ENCODE measurements at places on chromosomes 2 and 18.
A peak's percentile ranks its signal among the peaks of the same experiment; 100 is the strongest.

GRCh38 chr2:99422599-99422998 lies 67.2 kb downstream of the REV1 start:
- no peak for DNase-seq

DNA sequence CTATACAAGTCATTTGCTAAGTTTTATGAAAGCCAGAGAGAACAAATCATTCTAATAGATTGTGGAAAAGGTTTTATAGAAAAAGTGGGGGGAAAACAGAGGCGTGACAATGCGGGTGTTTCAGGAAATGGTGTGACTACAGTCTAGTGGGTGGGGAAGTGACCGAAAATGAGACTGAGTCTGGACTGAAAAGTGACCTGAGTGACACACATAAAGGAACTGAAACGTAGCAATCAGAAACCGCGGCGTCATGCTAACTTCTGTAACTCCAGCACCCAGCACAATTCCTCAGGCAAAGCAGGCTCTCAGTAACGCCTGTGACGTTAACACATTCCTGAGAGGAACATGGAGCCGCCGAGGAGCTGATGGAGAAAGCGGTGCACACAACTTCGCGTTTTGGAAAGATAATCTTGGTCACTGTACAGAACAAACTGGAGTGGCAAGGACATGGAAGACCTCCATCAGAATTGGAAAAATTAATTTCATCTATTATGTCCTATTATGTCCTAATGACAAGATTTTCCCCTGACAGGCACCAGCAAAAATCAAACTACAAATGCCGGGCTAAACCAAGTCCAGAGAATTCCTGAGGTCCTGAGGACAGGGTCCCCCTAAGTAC lies 1.4 kb upstream of the CD226 start:
- DNase-seq = peak; percentile 54

GRCh38 chr2:5690286-5690685 lies 1.9 kb upstream of the SOX11 start:
- DNase-seq = no peak

DNA sequence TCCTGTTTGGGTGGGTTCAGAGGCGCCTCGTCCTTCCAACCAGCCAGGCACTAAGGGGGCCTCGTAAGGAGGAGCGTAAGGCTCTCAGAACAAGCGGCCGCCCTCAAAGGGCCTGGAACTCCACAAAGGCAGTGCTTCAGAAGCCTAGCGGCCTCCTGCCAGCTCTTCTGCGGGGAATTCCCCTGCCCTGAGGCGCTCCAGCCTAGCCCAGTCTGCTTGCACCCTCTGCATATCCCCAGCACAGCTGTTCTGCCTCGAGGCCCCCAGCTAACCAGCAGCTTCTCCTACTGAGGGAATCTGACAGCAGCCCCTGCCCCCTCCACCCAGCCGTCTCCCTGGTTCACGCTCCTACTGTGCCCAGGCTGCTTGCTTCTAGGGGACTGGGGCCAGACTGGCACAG lies 265.9 kb downstream of the TFCP2L1 start:
- no peak for DNase-seq

- no peak for DNase-seq
These were observed 3.4 kb downstream of the MAP4K3 start for GRCh38 chr2:39433586-39434195.

DNA sequence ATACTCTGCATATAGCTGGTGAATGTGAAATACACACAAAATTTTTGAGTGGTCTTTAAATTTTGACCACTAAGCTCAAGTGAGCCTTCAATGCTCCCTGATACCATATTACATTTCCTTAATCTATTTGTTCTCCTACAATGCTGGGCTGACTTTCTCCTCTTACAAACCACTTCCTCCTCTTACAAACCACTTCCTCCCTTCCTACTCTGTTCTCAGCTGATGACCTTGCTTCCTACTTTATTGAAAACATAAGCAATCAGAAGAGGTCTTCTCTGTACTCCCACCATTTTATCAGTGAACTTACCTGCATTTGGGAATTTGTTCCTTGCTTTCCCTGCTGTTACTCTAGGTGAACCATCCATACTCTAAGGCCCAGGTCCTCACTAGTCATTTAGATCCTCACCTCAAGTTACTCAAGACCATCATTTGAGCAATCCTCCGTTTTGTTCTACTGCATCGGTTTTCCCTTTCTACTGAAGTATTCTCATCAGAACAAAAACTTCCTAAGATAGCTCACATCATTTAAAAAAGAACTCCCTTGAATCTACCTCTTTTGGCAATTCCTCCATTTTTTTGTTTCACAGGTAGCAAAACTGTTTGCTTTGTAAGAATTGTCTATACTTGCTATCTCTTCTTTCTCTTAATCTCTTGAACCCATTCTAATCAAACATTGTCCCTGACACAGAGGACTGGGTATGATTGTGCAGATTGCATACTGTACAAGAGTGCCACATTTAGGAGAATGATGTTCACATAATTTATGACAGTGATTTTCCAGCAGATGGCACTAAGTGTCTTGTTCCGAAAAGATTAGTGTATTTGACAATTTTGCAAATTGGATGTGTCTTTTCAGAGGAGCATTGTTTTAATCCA lies 96.5 kb downstream of the EPB41L5 start:
- DNase-seq = no peak

GRCh38 chr18:49786019-49786720 lies 27.2 kb downstream of the ACAA2 start:
- no peak for DNase-seq

GRCh38 chr2:169693360-169693759 lies 845 bp downstream of the CFAP210 start:
- DNase-seq = peak; percentile 10

DNA sequence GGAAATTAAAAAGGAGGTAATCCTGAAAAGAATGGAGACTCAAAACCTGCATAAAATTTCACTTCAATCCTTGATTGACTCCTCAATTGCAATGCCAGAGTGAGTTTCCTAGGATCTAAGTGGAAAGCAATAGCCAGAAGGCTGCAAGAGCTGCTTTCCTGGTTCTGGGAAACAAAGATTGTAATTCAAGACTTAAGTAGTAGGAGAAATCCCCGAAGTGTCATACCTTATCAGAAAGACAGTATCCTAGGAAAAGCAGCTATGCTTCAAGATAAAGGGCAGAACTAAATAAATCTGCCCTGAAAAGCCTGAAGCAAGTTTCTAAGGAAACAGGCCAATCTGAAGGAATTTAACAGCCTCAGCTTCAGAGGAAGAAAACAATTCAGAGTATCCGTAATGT lies 390.2 kb downstream of the DSC3 start:
- no peak for DNase-seq

DNA sequence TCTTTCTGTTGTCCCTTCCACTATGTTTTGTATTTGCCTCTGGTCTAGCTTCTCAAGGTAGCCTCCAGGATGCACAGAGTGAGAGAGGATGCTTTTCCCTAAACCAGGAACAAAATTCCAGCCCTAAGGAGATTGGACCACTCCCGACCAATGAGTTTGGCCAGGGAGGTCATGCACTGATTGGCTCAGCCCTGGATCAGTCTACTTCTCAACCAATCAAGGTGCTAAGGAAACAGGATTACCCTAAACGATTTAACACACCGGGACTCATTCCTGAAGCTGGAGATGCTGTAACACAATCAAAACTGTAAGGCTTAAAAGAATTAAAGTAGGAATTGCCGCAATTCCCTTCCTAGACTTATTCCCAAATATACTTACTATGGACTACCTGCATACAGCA lies 34.2 kb upstream of the NR4A2 start:
- DNase-seq = no peak

- DNase-seq = no peak
These were observed 69.0 kb downstream of the GORASP2 start for GRCh38 chr2:170997893-170998597.

GRCh38 chr18:59275406-59275949 lies 2.2 kb upstream of the RAX start:
- no peak for DNase-seq

- DNase-seq = no peak
These were observed 3.5 kb downstream of the CAPN14 start for GRCh38 chr2:31213601-31214443.

DNA sequence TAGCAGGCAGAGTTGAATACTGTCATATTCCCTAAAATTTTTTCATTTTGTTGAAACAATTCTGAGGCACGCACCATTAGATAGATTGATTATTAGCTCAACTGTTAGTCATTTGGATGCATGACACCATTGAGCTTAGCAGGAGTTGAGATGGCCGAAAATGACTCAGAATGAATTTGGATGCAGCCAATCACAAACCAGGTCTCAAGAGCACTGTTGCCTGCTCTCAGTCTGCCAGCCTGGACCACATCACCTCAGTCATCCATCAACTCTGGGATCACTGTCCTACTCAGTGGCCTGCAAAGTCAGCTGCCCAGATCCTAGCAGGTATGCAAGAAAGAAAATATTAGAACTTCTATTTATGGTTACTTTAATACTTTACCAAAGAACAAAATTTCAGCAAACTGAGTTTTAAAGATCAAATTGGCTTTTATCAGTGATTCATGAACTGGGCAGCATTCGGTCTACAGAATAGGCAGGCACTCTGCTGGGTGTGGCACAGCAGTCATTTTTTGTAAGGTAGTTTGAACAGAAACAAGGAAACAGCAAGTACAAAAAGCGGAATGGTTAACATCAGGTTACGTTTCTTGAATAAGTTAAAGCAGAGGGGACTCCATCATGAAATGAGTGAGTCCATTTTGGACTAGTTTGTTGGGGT lies 152.7 kb upstream of the ARHGAP28 start:
- no peak for DNase-seq

DNA sequence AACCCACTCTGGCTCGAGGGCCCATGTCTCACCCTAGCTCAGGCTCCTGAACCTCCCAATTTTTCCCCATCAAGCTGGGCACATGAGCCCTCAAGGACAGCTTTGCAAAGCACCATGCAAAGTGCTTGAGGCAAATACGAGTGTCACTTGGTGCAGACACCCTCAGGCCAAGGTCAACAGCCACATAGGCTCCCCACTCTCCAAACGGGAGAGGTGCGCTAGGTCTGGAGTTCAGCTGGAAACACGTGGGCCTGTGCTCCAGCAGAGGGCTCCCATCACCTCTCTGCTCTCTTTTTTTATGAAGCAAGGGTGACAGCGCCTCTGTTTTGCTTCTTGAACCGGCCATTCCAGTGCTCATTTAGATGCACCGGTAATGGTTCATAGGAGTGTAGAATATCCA lies 11.9 kb upstream of the ARHGAP25 start:
- no peak for DNase-seq

DNA sequence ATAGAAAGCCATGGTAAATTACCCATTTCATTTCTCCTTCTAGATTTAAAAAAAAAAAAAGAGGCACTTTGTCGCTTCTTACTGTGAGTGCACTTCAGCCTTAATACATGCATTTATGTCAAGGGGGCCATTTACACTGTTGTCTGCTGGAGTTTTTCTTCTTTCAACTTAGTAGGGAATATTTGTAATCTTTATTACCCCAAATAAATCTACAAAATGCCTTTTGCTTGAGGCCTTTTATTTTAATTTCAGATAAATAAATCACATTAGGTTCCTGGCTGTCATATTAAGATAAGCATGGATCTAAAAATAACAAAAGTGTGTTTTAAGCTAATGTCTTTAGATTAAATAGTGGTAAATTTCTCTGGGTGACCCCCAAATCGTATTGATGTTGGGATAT lies 276.0 kb downstream of the NCKAP5 start:
- no peak for DNase-seq

- no peak for DNase-seq
These were observed 74.4 kb downstream of the MAP3K20 start for GRCh38 chr2:173150087-173150486.

GRCh38 chr2:119142824-119143223 lies 15.7 kb downstream of the C1QL2 start:
- DNase-seq = no peak

DNA sequence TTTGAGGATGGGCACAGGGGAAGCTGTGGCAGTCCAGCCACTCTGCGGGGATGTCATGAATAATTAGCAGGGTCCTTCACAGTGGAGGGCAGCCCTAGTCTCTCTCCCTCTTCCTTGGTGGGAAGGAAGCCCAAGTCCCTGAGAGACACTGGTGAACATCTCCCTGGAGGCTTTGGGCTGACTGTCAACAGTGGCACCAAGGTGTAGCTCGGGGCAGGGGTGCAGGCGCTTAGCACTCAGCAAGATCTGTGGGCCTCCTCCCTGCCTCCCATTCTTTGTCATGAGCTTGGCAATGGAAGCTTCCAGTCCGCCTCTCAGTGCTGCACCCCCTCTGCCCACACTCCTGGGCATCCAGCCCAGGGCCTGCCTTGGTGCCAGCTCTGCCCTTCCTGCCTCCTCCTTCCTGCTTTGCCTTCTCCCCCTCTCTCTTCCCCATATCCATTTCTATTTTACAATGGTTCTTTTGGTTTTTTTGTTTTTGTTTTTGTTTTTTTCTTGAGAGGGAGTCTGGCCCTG lies 59.4 kb downstream of the STEAP3 start:
- no peak for DNase-seq

DNA sequence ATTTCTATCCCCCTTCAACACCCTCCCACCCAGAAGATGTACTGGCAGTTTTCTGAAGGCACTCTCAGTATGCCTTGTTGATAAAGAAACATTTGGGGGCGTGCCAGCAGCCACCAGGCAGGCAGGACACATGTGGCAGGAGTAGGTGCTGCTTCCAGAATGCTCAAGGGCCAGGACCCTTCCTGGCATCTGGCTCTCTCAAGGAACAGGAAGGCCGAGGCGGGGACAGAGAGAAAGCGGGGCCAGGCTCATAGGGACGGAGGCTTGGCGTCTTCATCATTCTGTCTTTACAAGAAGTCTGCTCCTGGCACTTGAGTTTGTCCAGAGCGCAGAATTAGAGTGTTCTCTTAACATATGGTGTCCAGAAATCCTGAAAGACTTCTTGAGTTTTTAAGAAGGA lies 121.6 kb downstream of the FAM210A start:
- DNase-seq = no peak

- DNase-seq = no peak
These were observed 28.1 kb upstream of the TMEM177 start for GRCh38 chr2:119650846-119651370.

DNA sequence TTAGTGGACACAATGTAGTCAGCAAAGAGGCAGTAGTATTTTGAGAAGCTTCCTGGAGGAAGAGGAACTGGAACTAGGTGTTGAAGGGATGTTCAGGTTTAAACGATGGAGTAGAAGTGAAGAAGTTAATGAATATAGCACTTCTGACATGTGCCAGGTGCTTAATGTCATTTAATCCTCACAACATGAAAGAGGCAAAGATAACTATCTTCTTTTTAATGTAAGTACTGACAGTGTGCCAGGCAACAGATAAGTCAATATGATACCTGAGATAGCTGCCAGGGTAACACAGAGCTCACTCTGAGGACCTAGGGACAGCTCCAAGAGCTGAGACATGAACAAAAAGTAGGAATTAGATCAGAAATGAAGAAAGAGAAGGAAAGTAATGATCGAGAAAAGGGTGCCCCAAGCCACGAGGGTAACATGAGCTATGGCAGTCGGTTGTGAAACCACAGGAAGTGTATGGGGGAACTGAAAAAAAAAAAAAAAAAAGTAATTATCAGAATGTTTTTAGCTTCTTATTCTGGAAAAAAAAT lies 140.7 kb downstream of the RNF144A start:
- DNase-seq = peak; percentile 39

GRCh38 chr2:226767056-226767813 lies 32.4 kb downstream of the IRS1 start:
- no peak for DNase-seq

- DNase-seq = no peak
These were observed 485.2 kb downstream of the PTPRM start for GRCh38 chr18:8052237-8052701.
